ENCODE measurements at places on chromosomes 1 and 21. TPM values are rescaled to one million over a fixed set of nuclear protein-coding genes. Genes with fewer than 3 reads are reported as not detected.
A peak's percentile ranks its signal among the peaks of the same experiment; 100 is the strongest.

- DNase-seq, result no peak
Observed at GRCh38 chr1:15882665-15883064, 35.2 kb downstream of the SPEN start.

DNA sequence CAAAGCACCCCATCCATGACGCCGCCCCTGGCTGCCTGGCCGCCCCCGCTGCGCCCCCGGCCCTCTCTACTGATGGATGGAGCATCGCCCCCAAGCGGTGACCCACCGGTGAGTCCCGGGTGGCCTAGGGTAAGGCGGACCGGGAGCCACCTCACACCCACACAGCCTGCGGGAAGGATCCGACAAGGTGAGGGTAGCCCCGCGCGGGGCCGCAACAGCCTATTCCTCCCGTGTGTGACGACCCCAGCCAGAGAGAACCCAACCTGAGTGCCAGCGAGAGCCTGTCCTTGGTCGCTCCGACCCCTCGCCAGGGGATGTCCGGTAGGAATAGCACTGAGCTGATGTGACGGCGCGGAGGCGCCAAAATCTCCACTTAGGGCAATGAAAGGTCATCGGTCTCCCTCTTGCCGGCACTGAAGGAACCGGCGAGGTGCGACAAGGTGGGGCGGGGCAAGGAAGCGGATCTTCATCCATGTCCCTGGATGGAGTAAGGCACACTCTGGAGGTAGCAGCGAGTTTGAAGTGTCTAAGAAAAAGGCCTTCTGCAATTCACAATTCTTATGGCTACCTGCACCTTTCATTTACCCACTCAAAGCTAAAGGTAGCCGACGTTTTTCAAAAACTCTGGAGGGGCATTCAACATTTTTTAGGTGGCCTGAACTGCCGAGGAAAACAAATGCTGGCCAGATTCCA is 19.7 kb upstream of the CHIA start:
- peak; percentile 5 for DNase-seq

DNA sequence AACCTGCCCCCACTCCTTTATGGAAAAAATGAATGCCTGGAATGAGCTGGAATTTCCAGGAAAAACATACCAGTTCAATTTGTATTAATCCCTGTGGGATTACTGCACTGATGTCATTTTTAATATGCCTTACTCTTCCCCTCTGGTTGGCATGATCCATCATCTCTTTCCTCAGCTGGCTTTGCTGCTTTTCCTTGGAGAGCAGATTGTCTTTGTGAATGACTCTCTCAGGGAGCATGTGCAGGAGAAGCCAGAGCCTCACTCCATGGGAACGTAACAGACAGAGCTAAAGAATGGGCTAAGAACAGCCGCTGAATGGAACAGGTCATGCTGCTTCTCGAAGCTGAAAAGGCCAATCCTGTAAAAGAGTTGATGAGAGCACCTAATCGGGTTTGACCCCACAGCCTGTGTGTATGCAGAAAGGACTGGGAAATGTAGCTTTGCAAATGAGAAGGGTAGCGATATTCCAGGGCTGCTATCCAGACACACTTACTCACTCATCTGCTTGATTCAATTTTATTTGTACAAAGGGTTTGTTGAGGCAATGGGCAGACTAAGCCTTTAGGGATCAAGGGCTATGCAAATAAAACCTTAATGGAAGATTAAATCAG is 20.7 kb downstream of the PHC2 start:
- DNase-seq, result no peak

The ASPM gene
- 18.3 TPM for total RNA-seq

- DNase-seq, result no peak
Observed at GRCh38 chr1:47912756-47913155, 84.4 kb downstream of the TRABD2B start.

- DNase-seq, result no peak
Observed at GRCh38 chr1:205317311-205317917, 4.1 kb downstream of the NUAK2 start.

The DCDC2B gene
- 0.28 TPM for total RNA-seq

GRCh38 chr1:227131193-227131592 is 187.1 kb downstream of the CDC42BPA start:
- DNase-seq, result no peak

GRCh38 chr1:60731321-60731720 is 351.0 kb upstream of the NFIA start:
- DNase-seq, result no peak

DNA sequence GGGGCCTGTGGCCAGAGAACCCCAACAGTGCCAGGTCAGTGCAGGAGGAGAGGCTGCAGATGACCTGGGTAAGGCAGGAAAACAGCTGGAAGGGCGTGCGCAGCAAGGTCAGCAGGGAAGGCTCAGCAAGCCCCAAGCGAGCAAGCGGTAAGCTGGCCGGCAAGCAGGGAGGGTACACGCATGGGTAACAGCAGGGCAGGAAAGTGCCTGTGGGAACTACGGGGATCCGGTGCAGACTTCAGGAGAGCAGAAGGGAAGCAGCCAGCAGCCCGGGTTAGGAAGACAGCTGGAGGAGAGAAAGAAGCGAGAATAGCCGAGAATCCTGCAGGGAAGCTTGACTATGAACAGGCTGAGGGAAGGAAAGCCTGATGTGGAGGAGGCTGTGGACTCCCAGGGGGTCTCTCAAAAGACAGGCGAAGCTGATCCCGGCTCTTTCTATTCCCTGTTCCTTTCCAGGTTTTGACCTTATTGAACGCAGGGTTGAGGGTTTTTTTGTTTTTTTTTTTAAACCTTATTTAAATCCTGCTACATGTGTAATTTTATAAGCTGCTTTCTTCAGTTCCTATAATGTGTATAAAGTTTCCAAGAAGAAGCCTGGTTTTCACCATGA is 20.9 kb downstream of the UMODL1 start:
- no peak for DNase-seq

- DNase-seq, result no peak
Observed at GRCh38 chr1:198300451-198300850, 143.7 kb downstream of the NEK7 start.

The RSPO1 gene
- total RNA-seq, result 0.06 TPM

DNA sequence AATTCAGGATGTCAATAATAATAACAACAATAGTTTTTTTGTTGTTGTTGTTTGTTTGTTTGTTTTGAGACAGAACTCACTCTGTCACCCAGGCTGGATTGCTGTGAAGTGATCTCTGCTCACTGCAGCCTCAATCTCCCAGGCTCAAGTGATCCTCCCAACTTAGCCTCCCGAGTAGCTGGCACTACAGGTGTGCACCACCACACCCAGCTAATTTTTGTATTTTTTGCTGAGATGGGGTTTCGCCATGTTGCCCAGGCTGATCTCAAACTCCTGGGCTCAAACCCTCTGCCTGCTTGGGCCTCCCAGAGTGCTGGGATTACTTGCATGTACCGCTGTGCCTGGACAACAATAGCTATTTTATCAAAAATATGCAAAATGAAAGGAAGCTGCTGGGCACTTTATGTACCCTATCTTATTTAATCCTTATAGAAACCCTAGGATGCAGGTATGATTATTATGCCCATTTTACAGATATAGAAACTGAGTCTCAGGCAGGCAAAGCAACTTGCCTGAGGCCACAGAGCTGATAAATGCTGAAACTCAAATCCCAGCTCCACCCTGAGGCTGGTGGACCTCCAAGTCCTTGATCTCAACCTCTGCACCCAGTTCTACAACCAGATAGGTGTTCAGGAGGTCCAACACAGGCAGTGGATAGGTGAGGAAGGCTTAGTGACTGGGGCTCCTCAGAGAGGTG is 57.4 kb upstream of the CTPS1 start:
- DNase-seq, result no peak

GRCh38 chr1:221664253-221664652 is 77.6 kb downstream of the DUSP10 start:
- DNase-seq, result no peak

DNA sequence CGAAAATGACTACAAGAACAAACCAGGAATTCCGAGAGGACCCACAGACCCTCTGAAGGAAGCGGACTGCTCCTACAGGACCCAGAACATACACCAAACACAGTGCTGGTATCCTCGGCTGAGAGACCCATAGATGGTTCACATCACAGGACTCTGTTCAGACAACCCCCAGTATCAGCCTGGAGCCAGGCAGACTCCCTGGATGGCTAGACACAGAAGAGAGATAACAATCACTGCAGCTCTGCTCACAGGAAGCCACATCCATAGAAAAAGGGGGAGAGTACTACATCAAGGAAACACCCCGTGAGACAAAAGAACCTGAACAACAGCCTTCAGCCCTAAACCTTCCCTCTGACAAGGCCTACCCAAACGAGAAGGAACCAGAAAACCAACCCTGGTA is 434.0 kb upstream of the NR5A2 start:
- DNase-seq, result no peak

DNA sequence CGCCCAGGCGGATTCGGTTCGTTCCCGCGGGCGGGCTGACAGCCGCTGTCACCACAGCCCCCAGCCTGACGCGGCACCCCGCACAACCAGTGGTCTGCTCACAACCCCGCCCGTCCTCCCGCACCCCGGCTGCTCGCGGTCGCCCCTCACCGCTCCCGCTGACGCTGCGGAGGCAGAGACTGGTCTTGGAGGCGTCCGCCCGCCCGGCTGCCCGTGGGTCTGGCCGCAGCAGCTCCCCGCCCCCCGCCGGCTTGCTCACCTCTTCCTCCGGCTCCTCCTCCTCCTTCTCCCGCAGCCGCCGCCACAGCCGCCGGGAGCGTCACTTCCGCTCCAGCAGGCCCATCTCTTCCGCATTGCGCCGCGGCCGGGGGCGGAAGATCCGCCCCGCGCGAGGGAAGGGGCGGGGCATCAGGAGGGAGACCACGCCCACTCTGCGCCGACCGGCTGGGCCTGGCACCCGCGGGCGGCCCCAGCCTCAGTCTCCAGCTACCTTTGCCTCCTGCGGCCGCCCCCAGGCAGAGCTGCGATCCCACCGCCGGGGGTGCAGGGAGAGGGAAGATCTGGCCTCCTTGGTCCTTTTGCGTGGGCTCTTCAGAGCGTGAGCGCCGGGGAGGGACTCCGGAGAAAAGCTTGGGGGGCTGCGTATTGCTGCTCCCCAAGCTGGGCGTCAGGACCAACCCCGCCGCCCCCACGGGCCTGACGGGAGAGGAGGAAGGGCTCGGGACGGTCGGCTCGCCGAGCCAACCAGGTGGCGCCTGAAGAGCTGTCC is at the start of gene SYNJ1:
SYNJ1 (minus strand) TSS at position 327 of the 769 bp plus-strand sequence. CDS start 1,118 bp downstream, outside the sequence.
- peak; percentile 92 for DNase-seq

The CFAP45 gene
- total RNA-seq, result 9.2 TPM

The VCAM1 gene
- total RNA-seq, result 80.2 TPM

DNA sequence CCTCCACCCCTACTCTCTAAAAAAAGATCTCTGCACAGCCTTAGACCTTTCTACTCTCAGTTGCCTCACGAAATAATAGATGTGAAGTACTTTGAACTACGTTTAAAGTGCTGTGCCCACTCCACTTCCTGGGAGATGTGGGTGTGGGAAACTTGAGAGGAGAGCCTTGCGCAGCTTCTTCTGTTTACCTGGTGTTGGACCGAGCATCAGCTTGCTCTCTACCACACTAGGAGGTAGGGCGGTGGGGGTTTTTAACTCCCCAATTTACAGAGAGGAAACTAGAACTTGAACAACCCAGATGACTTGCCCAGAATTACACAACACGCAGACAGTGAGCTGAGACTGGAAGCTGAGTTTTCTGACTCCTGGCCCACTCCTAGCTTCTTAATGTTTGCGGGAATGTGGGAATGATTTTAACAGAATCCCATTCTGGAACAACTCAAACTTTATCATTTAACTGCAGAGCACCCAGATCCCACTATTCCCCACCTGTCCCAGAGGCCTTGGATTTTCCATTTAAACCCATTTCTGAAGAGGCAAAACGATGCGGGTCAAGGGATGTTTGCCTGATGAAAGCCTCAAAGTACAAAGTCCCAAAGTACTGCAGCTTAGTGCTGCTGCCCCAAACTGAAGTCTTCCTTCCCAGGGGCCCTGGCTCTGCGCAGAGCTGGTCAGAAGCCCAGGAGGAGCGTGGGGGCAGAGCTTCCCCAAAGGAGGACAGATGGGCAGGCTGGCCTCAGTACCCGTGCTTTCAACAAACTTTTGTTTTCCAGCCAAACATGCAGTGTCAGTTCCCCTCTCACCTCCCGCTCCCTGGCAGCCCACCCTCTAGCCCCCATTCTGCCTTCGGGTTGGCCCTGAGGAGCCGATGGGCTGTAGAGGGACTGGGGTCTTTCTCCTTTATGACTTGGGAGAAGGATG is 19.0 kb downstream of the BTG2 start:
- peak; percentile 77 for DNase-seq

- DNase-seq, result no peak
Observed at GRCh38 chr1:33637846-33638440, 165.5 kb downstream of the ZSCAN20 start.

The INTS3 gene
- 57.8 TPM for total RNA-seq

GRCh38 chr1:174276087-174276486 is 116.8 kb downstream of the RABGAP1L start:
- no peak for DNase-seq

DNA sequence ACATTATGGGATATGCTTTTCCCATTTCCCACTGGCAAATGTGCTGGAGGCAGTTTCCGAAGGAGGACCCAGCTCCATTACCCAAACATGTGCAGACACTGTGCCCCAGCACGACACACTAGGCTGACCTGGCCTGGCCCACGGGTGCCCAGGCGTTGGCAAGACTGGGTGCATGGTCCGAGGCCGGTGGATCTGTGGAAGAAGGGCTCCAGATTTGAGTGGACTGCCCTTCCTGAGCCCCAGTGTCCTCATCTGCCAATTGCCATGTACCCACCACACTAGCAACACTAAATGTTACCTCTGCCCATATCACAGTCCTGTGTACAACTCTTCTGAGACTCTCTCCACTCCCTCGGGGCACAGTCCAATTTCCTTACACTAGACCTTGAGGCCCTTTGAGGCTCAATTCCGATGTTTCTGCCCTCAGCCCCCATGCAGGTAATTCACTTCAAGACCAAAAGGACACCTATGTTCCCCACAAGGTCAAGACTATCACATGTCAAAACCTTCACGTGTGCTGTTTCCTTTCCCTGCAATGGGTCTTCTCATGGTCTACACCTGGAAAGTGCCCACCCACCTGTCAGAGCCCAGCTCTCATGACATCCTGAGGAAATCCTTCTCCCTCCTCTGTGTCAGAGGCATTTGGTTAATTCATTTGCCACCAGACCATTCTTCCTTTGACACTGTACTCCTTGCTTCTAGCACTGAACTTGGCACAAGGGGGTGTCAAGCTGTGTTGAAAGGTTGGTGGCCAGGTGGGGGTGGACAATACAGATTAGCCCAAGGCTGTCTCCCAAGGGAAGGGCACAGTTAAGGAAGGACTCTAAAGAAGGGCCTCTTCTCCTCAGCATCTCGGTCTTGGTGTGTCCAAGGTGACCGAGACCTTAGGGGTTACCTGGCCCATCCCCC is 124.9 kb downstream of the DMRTB1 start:
- no peak for DNase-seq

The LYPD8 gene
- not detected for total RNA-seq

GRCh38 chr1:5620997-5621396 is 371.2 kb downstream of the NPHP4 start:
- peak; percentile 65 for DNase-seq

The CRB1 gene
- 36.8 TPM for total RNA-seq

- no peak for DNase-seq
Observed at GRCh38 chr1:201774224-201774982, 54.6 kb upstream of the IPO9 start.

The TAF12 gene
- total RNA-seq, result 41.4 TPM

DNA sequence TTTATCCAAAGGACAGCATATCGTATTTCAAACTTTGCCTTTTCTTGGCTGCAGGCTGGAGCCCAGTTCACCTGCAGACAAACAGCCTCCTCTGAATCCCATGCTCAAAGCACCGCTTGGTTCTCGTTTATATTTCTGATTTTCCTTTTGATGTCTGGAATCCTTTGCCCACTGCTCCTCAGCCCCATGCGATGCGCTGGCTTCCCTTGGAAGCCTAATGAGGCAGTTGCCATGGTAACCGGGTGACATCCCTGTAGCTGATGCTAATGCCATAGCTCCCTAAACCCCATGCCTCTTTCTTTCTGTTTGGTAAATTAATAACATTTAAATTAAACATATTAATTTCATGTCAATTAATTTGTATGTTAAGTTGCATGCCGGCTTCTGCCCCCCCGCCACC is 327.1 kb downstream of the PRDM2 start:
- DNase-seq, result no peak

All from spinal cord (tissue), 10 donors.